ENCODE measurements at places on chromosomes 11 and 22.

DNA sequence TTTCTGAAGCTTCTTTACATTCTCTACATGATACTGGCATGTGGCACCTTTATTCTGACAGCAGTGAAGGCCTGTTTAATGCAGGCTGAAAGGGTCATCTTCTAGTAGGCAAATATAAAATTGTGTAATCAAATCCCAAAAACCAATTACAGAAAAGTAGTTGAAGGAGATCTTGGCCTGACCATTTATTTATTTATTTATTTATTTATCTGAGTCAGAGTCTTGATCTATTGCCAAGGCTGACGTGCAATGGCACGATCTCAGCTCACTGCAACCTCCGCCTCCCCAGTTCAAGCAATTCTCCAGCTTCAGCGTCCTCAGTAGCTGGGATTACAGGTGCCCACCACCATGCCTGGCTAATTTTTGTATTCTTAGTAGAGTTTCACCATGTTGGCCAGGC is 22.7 kb upstream of the CECR2 start:
- no peak for DNase-seq

GRCh38 chr22:19722982-19723231 is 432 bp upstream of the GP1BB start:
- no peak for DNase-seq

- DNase-seq: no peak
These were observed 35.7 kb upstream of the TLCD5 start for GRCh38 chr11:120289426-120289825.

GRCh38 chr11:8232849-8233606 is 30.6 kb downstream of the LMO1 start:
- DNase-seq: no peak

GRCh38 chr22:29635734-29636357 is 32.4 kb downstream of the NF2 start:
- DNase-seq: peak; percentile 78

GRCh38 chr11:118109231-118109630 is 22.5 kb upstream of the SMIM35 start:
- DNase-seq: no peak

DNA sequence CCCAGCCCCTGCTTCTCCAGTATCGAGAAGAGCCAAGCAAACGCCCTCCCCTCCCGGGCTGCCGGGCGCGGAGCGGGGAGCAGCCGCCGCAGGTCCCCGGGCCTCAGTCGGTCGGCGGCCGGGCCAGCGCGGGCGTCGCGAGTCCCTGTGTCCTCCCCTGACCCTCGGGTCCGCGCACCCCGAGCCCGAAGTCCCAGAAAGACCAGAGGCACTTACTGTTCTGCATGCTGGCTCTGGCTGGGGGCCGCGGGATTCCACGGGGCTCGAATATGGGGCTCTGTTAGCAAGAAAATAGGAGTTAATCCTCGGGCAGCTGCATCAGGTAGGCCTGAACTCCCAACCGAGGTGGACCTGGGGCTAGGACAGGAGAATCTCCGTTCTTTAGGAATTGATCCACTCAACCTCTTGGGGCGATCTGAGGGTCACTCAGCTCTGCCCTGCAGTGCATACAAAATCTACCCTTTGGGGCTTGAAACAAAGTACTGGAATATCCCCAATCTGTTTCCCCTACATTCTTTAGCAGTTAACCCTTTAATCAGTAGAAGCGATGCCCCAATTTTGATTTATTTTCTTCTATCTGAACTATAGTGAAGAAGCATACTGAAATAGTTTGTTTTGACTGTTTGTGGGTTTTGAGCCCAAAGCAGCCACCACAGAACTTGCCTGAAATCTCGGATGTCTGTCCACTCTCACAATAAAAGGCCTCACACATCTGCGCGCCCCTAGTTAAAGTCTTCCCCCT is 4.8 kb downstream of the PAX6 start:
- no peak for DNase-seq

DNA sequence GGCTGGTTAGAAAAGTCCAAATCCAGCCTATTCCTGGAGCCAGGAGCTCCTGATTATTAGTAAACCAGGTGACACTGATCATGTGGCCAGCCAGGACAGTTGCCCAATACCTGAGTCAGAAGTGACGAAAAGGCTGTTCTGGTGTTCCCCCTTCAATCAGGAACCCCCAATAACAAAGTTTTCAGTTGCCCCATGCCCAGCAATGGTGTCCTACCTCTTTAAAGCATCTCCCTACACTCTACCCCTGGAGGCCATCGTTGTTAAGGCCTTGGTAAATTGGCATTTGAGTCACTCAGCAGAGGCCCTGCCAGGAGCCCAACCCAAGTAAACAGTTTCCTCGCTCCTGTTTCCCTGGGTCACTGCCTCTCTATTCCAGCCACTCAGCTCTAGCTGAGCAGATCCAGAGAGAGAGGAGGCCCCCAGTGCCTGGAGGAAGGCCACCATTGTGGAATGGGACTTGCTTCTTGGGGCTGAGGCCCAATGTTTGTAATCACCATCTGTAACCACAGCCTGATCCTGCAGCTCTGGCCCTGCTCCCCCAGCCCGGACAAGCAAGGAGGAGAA is 25.0 kb downstream of the ARHGAP1 start:
- DNase-seq: no peak

- DNase-seq: no peak
These were observed 7.2 kb downstream of the TTLL1 start for GRCh38 chr22:43081968-43082367.

DNA sequence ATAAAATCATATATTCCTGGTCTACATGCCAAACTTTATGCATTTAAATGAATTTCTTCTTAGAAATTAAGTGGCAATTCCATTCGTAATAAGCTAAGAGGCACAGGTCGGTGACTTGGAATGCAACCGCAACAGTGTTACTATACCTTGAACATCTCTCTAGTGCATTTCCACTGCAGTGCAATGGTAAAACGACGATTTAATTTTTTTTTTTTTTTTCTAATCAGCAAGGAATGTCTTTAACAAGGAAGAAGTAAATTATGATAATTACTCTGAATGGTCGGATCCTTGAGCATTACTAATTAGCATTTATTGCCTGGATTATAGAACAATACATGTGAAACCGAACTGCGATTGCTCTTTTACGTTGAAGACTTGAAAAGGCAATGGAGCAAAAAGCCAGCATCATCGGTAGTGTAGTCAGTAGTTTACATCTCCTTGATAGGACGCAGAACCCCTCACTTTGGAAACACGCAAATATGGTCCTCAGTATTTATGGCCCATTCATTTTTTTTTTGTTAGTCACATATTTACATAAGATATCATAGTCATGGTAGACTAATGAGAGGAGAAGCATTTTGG is 20.2 kb downstream of the BLID start:
- no peak for DNase-seq

DNA sequence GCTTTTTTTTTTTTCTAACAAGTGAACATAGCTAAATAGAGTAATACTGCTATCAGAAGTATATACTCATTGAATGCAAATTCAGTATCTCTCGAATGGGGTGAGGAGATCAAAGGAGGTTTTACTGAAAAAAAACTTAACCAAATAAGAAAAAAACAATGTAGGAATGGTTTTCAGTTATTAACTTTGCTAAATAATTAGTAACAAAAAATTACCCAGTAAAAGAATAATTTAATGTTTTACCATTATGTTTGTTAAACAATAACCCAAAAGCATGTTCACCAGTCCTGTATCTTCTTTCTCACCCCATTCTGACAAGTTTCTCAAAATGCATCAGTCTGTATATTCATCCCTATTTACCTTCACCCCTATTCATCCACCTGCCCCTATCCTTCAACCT is 22.6 kb upstream of the CTSC start:
- DNase-seq: no peak

GRCh38 chr11:27700351-27701301 is at the start of gene BDNF:
Gene BDNF, minus strand, starts transcription at chr11:27700455. Its CDS starts 41,891 bp downstream, at chr11:27658564.
- DNase-seq: no peak

GRCh38 chr11:129319751-129320150 is 55.9 kb upstream of the BARX2 start:
- no peak for DNase-seq

- no peak for DNase-seq
These were observed 341.7 kb upstream of the MTNR1B start for GRCh38 chr11:92627615-92628256.

DNA sequence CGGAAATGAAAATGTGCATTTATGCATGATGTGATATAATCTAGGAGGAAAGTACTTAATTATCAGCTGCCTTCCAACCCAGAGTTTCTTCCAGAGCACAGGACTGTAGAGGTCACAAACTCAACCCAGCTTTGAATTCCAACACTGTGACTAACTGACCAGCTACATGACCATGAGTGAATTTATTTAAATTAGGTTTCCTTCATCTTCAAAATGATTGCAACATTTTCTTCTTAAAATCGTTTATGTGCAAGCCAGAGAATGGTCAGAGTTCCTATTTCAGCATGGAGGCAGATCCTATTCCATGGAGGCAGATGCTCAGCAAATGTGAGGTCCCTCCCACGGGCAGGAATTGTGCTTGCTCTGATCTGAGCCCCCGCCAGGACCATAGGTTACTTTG is 42.4 kb downstream of the OSBP start:
- no peak for DNase-seq

DNA sequence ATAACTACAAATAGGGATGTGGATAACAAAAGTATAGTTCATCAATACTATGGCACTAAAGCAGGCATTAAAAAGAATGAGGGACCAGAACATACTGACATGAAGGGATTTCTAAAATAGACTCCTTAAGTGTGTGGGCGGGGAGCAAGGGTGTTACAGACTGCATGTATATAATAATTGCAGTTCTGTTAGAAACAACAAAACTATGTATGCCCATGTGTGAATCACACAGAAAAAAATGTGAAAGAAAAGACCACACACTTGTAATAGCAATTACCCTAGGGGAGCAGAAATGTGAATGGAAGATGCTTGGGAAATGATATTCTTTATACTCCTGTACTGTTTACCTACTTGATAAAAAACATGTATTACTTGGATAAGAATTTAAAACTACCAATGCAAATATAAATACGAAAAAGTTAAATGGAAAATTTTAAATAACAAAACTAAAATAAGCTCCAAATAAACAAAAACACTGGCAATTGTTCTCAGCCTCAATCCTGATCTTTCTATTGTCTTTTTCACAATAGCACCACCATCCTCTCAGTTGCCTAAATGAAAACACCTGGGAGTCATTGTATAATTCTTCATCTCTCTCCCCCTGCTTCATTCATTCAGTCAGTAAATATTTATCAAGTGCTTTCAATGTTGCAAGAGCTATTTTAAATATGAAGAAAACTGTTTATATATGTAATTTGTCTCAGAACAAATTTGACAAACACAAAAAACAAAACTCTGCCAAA is 129.8 kb downstream of the FCHSD2 start:
- no peak for DNase-seq

- no peak for DNase-seq
These were observed 38.0 kb downstream of the TMEM123 start for GRCh38 chr11:102414559-102414958.

GRCh38 chr11:71251761-71252268 is 562 bp downstream of the SHANK2 start:
- no peak for DNase-seq

GRCh38 chr11:121337740-121338272 is 45.2 kb downstream of the SC5D start:
- DNase-seq: no peak

DNA sequence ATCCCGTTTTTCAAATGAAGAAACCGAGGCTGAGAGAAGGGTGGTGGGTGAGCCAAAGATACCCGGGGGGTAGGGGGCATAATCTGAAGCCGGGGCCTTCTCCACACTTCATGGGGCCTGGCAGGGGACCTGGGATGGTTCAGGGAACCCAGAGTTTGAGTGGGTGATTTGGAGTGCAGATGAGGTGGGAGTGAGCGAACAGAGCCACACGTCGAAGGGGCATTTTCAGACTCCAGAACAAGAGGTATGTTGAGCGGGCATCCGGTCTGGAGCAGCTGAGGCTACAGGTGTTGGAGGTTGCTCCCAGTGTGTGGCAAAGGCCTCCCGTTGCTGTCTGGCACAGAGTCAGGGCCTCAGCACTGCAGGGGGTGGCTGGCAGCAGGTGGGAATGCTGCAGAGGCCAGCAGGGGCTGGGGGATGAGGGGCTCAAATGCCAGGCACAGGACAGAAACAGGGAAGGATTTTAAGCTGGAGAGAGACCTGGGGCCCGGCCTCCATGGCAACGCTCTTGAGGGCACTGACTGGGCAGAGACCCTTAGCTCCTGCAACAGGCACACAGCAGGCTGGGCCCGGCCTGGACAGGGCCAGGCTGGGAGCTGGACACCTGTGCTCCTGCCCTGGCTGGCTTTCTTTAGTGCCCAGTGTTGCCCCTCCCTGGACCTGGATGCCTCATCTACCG is 46.2 kb downstream of the WNT11 start:
- no peak for DNase-seq

GRCh38 chr11:133699071-133699470 is 146.2 kb downstream of the SPATA19 start:
- DNase-seq: no peak

- no peak for DNase-seq
These were observed 9.0 kb downstream of the RCOR2 start for GRCh38 chr11:63907808-63908530.

DNA sequence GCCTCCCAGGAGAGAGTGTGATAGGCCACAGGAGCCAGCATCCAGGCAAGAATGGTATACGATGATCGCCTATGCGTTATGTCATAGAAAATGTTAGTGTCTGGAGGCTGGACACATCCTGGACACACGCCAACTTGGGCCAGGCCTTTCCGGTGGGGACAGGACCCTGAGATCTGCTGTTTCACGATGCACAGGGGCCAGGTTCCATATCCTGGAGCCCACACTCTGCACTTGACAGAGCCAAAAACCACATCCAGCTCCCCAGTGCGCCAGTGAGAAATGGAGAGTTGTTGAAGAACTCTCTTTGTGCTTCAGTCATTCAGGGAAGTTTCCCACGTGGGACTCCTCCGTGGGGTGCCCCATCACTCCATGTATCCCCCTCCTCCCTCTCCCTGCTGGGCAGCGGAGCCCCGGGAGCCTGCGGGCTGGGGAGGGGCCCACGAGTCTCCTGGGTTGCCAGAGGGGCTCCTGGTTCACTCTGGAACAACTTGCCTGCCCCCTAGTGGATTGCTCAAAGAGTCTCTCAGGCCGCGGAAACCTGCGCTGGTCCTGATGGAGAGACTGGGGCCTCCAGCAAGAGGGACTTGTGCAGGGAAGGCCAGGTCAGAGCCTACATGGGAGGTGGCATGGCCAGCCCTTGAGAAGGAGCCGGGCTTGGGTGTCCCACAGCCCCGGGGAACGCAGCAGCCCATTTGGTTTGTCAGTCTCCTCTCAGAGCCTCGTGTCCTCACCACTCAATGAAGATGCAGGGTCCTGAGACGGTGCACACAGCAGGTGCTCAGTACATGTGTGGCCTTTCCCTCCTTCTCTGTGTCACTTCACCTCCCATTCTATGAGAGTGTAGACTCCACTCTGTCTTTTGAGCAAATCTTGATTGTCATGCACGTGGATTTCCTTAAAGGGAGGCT is 10.2 kb upstream of the LRRC32 start:
- peak; percentile 77 for DNase-seq
